CD8-positive, alpha-beta T cell (primary cell): ENCODE measurements at places on chromosomes 11 and 22.

GRCh38 chr11:66183494-66184048 is 84.9 kb upstream of the RAB1B start:
- DNase-seq: peak; percentile 8

GRCh38 chr11:63621071-63621470 is 6.8 kb upstream of the PLAAT3 start:
- no peak for DNase-seq

DNA sequence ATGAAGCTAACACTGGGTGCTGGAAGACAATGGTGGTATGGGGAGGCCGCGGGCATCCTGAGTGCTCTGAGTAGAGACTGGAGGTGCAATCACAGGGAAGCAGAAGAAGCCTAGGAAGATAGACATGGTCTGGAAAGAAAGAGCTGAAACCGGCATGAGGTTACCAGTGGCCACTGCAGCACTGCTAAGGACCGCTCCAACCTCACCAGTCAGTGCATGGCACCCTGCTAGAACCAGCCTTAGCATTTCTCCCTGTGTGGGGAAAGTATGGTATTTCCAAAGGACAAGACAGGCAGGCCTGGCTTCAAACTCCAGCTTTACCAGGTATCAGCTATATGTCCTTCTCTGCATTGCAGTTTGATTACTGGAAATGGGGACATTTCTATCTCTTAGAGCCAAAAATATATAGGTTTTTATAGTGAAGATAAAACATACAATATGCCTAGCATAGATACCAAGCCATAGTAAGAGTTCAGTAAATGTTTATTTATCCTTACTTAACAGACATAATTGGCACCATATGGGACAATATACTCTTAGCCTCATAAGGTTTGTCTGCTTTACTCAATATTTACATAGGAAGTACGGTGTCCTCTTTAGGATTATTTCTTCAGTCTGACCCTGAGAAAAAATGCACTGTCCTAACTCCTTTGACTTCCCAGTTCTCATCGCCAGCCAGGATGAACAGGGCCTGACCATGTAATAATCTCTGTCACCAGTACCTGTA is 231.1 kb downstream of the TENM4 start:
- no peak for DNase-seq

DNA sequence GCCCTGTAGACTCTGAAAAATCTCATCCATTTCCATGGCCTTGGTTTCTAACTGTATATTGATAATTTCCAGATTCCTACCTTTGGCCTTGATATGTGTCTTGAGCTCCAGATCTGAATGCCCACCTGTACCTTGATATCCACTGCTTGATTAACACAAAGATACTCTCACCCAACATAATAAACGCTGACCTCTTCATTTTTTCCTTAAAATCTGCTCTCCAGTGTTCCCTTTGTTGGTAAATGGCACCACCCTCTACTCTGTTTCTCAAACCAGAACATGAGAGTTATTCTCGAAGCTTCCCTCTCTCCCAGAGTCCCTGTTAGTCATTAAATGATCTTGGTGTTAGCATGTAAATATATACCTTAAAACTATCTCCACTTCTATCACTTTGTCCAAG is 13.4 kb downstream of the TUG1 start:
- DNase-seq: no peak

- no peak for DNase-seq
Observed at GRCh38 chr11:134429106-134429505, 17.1 kb upstream of the B3GAT1 start.

DNA sequence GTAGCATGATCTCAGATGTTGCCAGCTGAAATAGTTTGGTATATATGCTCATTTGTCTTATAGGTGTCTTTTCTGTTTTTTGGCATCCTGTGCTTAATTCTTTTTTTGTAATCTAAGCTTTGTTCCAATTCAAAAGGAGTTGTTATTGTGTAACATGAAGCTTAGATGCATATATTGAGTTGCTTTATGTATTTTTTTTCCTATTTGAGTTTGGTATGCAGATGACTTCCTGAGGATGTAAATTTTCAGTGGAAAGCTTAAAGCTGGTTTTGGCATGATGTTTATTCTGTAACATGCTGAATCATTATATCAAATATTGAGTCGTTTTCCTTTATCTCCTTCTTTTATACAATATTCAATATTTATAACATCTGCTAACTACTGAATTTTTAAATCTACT is 69.4 kb downstream of the DDX10 start:
- DNase-seq: no peak

DNA sequence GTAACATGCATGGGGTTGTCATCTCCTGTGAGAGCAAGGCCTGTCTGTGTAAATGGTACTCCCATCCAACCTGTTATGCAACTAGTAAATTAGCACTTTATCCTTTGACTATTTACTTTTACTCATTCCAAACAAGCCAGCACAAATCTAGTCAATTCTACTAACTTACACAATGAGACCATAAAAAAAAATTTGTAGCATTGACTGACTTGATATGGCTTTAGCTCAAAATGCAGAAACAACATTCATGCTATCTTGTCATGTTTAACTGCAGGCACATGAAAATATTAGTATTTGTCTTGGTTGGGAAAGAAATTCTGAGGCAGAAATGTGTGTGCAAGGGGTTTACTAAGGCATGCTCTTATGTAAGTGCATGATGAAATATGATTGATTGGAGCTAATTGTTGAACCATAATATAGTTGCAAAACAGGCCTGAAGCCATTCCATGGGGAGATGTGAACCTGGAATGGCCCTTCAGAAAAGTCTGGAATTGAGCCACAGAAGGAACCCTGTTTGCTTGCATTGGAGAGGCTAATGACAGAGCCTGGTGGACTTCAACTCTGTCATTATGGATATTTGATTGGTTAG is 2.5 kb downstream of the SLC22A25 start:
- DNase-seq: no peak

- DNase-seq: no peak
Observed at GRCh38 chr22:21094911-21095772, 49.4 kb downstream of the LRRC74B start.

GRCh38 chr11:10696468-10697322 is 3.1 kb upstream of the IRAG1 start:
- no peak for DNase-seq

- peak; percentile 92 for DNase-seq
Observed at GRCh38 chr11:95068549-95068948, 1.8 kb downstream of the SRSF8 start.
